ENCODE measurements at places on chromosomes 6 and 20. TPM values are rescaled to one million over a fixed set of nuclear protein-coding genes. Genes with fewer than 3 reads are reported as not detected.
A peak's percentile ranks its signal among the peaks of the same experiment; 100 is the strongest.

GRCh38 chr6:514396-514978 lies 122.9 kb downstream of the IRF4 start:
- no peak for DNase-seq

DNA sequence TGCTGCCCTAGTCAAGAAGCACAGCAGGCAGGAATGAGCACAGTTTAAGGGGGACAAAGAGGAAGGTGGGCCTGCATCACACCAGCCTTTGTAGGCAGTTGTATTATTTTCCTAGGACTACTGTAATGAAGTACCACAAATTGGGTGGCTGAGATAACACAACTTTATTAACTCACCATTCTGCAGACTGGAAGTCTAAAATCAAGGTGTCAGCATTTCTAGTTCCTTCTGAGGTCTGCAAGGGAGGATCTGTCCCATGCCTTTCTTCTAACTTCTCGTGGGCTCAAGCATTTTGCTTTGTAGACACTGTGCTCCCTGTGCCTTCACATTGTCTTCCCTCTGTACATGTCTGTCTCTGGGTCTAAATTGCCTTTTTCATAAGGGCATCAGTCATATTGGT lies 488.5 kb upstream of the JARID2 start:
- DNase-seq, result no peak

GRCh38 chr20:50130356-50130723 lies 17.4 kb upstream of the UBE2V1 start:
- DNase-seq, result peak; percentile 50

DNA sequence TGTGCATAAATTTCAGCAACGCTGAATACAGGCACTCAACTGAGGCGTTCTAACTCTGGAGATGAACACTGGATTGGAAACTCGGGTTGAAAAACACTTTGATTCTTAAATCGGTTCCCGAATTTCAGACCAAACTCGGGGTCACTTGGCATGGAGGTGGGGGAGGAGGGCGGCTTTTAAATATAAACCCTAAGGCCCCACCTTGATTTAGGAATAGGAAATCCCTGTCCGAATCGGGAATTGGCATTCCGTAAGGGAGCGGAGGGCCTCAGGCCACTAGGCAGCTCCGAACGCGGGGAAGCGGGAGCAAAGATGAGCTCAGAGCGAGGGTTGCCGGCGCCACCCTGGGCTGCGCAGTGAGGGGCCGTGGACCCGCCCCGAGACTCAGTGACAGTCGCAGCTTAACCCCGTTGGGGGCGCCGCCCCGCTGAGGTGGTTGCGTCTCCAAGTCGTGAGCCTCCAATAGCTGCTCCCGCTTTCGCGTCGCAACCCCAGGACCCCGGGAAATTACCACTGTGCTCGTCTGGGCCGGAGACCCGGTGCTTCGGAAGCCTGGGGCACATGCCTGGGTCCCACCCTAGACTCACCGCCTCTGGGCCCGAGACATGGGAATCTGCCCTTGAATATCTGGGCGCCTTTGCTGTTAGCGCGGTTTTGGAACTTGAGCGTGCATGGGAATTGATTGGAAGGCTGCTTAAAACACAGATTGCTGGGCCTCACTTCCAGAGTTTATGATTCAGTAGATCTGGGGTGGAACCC lies 4.6 kb upstream of the SIM1 start:
- no peak for DNase-seq

DNA sequence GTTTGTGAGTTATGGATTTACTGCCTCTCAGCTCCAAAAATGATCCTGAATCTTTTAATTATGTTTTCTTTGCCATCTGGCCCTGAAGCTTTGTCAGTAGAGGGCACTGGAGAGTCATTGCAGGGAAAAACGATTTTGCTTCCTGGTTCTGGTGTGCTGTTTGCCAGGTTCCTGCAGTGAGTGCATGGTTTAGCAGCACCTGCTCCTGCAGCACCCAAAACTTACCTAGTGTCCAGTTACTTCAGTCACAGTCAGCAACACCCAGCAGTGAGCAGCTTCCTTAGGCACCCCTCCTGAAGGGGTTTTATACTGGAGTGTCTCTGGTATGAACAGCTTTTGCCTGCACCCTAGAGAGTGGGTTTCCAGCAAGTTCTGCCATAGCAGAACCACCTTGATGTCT lies 6.0 kb upstream of the TRIM26 start:
- peak; percentile 51 for DNase-seq

The MOXD1 gene
- 115 TPM for total RNA-seq

DNA sequence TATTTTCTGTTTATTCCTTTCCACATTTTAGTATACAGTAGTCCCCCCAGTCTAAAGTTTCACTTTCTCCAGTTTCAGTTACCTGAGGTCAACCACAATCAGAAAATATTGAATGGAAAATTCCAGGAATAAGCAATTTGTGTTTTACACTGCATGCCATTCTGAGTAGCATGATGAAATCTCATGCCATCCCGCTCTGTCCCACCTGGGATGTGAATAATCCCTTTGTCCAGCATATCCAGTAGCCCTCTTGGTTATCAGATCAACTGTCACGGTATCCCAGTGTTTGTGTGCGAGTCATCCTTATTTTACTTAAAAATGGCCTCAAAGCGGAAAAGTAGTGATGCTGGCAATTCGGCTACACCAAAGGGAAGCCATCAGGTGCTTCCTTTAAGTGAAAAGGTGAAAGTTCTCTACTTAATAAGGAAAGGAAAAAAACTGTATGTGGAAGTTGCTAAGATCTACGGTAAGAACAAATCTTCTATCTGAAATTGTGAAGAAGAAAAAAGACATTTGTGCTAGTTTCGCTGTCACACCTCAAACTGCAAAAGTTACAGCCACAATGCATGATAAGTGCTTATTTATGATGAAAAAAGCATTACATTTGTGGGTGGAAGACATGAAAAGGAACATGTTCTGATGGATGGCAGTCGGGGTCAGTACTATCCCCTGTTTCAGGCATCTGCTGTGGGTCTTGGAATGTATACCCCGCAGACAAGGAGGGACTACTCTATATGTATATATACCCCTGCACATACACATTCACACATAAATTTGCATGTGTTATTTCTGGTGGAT lies 11.3 kb downstream of the NOX3 start:
- peak; percentile 9 for DNase-seq

The GINM1 gene
- total RNA-seq, result 66.9 TPM

DNA sequence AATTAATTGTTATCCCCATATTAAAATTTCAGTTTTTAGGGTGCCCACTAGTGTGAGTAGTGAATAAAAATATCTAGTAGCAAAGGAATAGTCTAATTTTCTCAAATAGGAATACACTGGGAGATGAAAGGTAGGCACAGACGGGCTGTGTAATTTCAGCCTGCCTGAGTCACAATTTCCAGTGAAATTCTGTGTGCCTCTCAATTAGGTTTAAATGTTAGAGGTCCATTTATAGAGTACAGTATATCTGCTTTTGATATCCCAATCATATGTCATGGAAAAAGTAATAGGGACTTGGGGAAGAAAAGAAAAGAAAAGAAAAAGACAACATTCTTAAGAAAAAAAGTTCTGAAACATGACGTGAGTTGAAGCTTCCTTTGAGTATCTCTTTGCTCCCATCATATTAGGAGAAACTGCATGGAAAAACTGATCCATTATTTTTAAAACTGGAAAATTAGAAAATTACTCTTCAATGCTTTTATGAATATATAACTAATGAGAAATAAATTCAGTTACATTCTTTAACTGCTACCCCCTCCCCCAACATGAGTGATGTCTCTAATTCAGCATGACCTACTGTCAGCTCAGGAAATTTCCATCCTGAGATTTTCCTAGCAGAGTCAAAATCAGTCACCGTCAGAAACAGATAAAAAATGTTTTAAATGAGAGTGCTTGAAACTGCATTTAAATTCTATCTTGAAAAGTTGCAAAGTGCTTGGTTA lies 473.8 kb upstream of the HSF2 start:
- no peak for DNase-seq

DNA sequence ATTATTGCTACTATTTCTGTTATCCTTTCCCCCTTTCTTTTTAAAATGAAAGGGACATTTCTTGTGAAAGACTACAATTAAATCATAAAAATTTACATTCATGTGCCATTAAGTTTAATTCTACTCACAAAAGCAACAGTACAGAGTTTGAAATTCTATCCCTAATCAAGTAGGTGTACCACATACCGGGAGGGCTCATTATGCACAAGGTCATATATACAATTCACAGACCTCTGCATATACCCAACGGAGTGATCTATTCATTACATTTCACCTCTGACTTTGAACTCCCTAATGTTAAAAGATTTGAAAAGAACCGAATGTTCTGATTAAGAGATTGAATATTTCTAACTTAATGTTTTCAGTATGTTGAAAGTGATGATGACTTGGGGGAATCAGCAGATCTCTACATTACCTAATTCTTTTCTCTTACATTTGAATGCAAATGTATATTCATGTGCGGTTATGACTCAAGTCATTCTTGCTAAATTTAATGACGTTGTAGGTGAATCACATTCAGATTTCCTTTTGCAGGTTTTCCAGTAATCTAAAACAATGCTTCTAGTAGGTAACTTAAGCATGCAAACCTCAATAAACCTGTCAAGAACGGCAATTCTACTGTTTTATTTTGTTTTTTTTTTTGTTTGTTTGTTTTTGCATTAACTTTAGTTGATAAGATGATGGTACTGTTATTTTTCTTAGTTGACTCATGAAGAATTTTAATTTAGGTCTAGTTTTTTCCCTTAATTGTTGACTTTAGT lies 7.3 kb downstream of the EYA4 start:
- no peak for DNase-seq

DNA sequence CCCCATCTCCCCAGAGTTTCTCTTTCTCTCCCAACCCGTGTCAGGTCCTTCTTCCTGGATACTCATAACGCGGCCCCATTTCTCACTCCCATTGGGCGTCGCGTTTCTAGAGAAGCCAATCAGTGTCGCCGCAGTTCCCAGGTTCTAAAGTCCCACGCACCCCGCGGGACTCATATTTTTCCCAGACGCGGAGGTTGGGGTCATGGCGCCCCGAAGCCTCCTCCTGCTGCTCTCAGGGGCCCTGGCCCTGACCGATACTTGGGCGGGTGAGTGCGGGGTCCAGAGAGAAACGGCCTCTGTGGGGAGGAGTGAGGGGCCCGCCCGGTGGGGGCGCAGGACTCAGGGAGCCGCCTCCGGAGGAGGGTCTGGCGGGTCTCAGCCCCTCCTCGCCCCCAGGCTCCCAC lies at the start of gene HLA-F:
TSS of gene HLA-F (plus strand) at position 173 of the 404 bp plus-strand sequence. CDS start at position 203, 30 bp downstream.
- peak; percentile 61 for DNase-seq

DNA sequence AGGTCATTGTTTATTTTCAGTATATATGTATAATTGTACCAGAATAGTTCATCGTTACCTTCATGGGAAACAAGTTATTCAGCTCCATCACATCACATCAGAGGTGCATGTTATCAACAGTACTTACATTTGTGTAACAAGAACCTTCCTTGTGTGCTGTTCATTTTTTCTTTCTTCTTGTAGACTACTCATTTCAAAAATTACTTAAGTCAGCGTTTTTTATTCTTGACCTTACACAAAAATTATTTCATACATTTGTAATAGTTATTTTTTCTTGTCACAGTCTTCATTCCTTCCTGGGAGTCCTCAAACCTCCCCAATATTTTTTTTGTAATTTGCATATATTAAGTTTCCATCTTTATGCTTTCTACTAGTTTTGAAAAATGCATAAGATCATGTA lies 725.7 kb upstream of the ADGRB3 start:
- DNase-seq, result no peak

The UNC93A gene
- not detected for total RNA-seq

DNA sequence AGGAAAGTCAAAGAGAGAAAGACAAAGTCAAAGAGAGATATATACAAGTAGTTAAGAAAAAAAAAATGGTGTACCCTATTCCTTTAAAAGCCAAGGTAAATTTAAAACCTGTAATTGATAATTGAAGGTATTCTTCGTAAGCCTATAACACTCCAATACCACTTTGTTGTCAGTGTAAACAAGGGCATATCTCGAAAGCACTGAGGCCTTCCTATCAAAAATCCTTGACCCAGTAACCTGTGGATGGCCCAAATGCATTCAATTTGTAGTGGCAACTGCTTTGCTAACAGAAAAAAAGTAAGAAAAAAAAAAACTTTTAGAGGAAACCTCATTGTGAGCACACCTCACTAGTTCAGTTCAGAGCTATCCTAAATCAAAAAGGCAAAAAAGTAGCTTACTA lies 39.3 kb upstream of the SAMD3 start:
- DNase-seq, result no peak

DNA sequence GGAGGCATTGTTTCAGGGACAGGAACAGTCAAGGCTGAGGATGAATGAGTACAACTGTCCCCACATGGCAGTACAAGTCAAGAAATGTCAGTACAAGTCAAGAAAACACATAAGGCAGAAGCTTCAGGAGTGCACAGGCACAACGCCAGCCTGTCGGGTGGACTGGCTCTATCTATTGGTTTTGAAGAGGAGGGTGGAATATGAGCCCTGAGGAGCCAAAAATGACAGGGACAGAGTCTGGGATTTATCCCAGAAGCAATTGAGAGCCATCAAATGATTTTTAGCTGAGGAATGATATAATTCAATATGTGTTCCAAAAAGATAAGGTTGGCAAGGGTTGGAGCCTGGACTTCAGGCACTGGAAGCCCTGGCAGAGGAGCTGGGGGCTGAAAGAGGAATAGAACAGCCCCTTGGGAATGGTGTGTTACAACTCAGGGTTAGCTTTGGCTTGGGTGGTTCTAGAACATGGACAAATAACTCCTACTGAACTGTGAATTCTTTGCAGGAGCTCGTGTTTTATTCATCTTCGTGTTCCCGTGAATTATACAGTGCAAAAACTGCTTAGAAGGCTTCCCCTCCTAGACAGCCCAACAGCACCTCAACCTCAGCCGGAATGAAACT lies 425.7 kb upstream of the ARID1B start:
- DNase-seq, result no peak

DNA sequence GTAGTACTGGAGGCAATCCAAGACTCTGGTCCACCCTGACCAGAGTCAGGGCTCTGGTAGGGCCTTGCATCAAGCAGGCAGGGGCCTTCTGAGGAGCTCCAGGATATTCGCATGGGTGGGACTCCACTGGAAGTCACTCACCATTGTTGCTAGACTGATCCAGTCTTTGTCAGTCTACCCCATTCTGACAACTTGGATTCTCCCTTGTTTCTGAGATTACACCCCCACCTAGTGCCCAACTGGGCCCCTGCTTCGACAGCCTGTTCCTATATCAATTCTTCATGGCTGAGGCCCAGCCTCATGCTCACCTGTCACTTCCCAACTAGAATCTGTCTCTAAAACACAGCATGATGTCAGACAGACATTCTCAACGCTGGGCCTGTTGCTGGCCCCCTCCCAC lies 5.2 kb downstream of the SLC35D3 start:
- DNase-seq, result peak; percentile 3

The COX4I2 gene
- not detected for total RNA-seq

DNA sequence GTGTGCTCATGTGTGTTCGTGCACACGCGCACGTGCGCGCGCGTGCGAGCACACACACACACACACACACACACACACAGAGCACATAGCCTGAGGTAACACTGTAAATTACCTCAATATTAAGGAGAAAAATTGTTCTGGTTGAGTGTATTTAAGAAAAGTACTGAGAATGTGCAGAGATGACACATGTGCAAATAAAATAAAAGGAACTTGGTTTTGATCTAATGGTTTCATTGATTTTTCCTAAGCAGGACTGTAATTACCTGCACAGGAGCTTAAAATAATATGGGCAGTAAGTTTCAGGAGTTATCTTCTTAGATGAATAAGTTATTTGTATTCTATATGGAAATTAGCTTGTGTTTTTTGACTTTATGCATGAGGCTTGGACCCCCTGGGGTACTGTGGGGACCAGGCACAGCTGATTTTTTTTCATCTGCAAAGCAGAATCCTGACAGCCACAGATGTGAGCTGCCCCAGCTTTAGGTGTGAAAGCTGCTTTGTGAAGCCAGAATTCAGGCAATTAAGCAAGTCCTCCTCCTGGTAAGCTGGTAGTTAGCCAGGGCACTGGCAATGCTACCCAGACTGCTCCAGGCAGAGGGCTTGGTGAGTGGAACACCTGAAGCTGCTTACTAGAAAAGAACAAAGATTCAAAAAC lies 1040.6 kb upstream of the CITED2 start:
- DNase-seq, result no peak
